Occipital lobe (tissue), 3 donors: ENCODE measurements at places on chromosomes 16 and 17.

- DNase-seq = no peak
These were observed 2.2 kb downstream of the BCKDK start for GRCh38 chr16:31110106-31111034.

- DNase-seq = no peak
These were observed 204.9 kb downstream of the PRKCA start for GRCh38 chr17:66507103-66507923.

GRCh38 chr16:716200-716568 is 1.3 kb downstream of the METRN start:
- peak; percentile 74 for DNase-seq

DNA sequence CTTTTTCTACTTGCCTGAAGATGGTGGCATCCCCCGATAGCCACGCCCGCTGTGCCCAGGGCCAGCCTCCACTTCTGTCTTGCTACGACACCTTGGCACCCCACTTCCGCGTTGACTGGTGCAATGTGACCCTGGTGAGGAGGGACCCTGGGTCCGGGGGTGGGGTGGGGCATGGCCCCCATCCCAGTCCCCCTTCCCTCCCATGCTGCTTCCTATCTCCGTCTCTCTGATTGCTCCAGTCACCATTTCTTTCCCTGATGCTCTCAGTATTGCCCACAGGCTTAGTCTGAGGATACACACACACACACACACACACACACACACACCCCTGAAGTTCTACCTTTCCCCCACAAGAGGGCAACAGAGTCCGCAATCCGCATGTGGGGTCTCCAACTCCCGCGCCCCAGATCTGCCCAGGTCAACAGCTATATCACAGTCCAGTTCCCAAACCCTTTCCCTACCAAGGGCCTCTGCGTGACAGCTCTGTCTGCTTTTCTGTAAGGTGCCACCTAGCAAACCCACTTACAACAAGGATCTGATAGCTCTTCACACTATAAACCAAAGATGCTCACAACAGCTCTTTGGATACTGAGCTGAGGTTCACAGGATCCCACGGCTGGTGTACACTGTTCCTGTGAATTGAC is 3.4 kb downstream of the SGCA start:
- DNase-seq = peak; percentile 22
